ENCODE measurements at places on chromosomes 5 and 9.
A peak's percentile ranks its signal among the peaks of the same experiment; 100 is the strongest.

DNA sequence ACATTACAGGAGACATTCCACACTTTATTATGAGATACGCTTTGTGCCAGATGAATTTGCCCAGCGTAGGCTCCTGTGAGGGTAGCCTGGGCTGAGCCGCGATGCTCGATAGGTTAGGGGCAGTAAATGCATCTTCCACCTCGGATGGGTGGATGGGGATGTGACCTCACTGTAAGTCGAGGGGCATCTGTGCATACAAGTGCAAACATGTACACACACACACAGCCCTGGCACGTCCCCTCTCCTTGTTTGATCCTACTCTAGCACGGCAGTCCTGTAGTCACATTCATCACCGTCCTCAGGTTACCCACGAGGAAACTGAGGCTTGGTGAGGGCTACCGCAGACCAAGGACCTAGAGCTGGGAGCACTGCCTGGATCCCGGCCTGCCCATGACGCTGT lies 166.8 kb downstream of the COL23A1 start:
- peak; percentile 44 for DNase-seq

DNA sequence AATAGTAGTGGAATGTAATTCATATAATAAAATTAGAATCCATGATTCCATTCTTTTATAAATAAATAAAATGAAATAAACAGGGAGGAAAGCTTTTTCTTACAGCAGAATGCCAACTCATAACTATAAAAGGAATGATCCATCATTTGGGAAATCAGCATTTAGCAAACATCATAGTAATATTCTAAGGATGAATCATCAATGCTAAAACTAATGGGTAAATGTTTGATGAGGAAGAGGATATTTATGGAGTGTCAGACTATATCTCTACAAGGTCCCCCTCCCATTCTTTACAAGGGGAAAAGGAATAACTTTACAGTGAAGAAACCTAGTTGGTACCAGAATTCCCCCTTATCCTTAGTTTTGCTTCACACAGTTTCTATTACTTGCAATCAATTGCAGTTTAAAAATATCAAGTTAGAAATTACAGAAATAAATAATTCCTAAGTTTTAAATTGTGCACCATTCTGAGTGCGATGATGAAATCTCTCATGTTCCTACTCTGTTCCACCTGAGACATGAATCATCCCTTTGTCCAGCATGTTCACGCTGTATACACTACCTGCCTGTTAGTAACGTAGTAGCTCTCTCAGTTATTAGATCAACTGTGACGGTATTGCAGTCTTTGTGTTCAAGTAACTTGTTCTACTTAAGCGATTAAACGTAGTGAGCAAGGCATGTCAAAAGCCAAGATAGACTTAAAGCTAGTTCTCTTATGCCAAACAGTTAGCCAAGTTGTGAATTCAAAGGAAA lies 14.2 kb upstream of the JAKMIP2 start:
- DNase-seq: no peak

- no peak for DNase-seq
Measured at GRCh38 chr5:18420711-18421110, 786.5 kb downstream of the TAF11L14 start.

GRCh38 chr9:91321691-91322090 lies 40.0 kb downstream of the AUH start:
- DNase-seq: no peak

DNA sequence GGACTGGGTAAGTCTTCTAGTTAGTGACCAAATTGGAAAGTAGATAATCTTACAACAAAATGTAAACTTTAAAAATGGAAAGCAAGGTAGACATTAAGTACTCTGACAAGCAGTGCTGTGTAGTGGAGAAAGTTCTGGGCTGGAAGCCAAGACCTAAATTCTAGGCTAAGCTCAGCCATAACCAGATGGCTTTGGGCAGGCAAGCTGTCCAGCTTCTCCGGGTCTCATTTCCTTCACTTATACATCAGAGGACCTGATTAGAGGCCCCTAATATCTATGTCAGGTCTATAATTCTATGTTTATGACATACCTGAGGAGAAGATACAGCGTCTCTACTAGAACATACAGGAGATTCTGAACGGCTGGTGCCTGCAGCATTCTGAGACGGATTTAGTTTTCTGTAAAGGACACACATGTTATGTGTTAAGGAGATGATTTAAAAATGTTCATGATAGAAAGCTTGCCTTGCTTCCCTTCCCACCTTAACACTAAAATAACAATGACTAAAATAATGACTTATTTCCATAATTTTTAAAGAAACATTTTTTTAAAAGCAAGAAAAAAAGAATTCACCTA lies 61.2 kb downstream of the ELL2 start:
- no peak for DNase-seq

GRCh38 chr5:180126716-180127681 lies 55.4 kb upstream of the RNF130 start:
- peak; percentile 53 for DNase-seq

- no peak for DNase-seq
Measured at GRCh38 chr5:57549566-57549965, 67.0 kb upstream of the ACTBL2 start.

- DNase-seq: no peak
Measured at GRCh38 chr5:105501315-105501714, 1938.7 kb upstream of the NUDT12 start.

- DNase-seq: no peak
Measured at GRCh38 chr9:127963359-127964064, 17.3 kb downstream of the EEIG1 start.

- DNase-seq: no peak
Measured at GRCh38 chr5:142569905-142570304, 116.0 kb downstream of the FGF1 start.

- no peak for DNase-seq
Measured at GRCh38 chr5:130427222-130427955, 523.1 kb downstream of the CHSY3 start.

DNA sequence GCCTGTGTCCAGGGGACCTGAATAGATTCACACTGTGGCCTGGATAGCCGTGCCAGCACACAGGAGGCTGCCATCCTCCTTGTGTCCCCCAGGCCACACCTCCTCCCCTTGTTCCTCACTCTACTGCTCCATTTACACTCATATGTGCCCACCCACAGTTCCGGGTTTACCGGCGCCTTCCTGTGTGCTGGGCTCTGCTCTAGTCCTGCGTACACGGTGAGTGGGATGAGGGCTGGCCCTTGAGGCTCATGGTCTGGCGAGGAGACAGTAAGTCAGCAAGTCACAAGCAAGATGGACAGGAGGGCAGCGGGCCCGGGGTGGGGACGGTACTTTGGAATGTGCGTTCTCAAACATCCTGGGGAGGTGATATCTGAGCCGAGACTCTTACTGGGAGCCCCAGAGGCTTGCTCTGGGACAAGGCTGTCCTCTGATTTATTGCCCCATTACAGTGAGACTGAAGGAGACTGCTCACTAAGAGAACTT lies 32.4 kb upstream of the NXNL2 start:
- no peak for DNase-seq

GRCh38 chr5:112014783-112015395 lies 257.9 kb upstream of the NREP start:
- no peak for DNase-seq

DNA sequence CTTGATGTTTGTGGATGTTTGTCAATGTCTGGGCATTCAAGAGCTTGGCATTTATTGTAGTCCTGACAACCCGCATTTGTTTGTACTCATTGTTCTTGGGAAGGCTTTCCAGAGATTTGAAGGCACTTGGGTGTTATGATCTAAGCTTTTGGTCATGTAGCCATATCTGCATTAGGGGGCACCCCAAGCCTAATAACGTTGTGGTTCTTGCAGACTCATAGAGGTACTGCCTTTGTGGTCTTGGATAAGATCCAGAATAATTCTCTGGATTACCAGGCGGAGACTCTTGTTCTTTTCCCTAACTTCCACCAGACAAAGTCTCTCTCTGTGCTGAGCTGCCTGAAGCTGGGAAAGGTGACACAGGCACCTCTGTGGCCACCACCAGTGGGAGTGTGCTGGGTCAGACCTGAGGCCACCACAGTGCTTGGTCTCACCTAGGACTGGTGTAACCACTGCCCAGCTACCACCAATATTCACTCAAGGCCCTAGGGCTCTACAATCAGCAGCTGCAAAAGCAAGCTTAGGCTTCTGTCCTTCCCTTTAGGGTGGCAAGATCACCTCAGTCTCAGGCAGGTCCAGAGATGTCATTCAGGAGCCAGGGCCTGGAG lies 144.4 kb upstream of the TAS2R1 start:
- no peak for DNase-seq

- DNase-seq: no peak
Measured at GRCh38 chr5:139358064-139358463, 16.4 kb downstream of the PAIP2 start.

GRCh38 chr5:65938256-65938655 lies 11.9 kb downstream of the ERBIN start:
- DNase-seq: no peak

DNA sequence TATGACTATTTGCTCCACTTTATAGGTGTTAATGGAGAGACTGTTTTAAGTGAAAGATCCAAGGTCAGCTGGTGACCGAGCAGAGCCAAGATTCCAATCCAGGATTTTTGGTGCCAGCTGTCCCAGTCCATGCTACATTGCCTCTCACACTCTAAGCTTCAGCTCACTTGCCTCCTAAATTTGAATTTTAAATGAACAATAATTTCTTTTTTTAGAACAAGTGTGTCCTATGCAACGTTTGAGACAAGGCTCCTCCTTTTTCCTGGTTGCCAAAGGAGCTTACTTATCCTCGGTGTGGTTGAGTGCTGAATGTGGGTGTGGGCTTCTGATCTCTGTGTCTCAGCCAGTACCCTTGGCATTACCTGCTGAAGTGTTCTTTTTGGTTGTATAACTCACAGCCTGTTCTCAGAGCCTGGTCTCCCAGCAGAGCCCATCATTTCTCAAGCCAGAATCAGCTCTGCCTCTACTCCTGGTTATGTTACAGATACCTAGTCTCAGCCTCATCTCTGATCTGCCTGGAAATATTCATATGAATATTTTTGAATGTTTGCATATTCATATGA lies 4.0 kb upstream of the PRRC1 start:
- no peak for DNase-seq

- DNase-seq: no peak
Measured at GRCh38 chr9:78234810-78235209, 1.1 kb upstream of the CEP78 start.

All from right atrium auricular region (tissue), 2 donors.